T1000 (cell line): ENCODE measurements at places on chromosomes 3 and 15.

GRCh38 chr15:76359152-76359551, 22.6 kb downstream of the ISL2 start:
- no peak for DNase-seq

DNA sequence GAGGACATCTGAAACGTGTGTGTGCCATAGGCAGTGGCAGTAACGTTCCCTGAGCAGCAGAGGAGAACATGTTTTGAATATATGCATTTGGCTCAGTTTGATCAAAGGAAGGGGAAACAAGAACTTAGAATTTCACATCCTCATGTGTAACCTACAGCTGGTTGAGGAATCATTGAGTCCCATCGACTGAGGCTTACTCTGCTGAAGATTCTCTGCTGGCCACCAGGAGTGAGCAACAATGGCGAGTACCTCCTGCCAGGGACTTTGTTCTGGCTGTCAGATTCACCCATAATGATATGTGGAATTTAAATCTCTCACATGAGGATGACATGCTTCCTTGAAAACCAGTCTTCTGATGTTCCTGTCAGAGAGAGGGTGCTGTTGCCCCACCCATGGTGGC, 21.3 kb downstream of the GORASP1 start:
- DNase-seq = no peak

DNA sequence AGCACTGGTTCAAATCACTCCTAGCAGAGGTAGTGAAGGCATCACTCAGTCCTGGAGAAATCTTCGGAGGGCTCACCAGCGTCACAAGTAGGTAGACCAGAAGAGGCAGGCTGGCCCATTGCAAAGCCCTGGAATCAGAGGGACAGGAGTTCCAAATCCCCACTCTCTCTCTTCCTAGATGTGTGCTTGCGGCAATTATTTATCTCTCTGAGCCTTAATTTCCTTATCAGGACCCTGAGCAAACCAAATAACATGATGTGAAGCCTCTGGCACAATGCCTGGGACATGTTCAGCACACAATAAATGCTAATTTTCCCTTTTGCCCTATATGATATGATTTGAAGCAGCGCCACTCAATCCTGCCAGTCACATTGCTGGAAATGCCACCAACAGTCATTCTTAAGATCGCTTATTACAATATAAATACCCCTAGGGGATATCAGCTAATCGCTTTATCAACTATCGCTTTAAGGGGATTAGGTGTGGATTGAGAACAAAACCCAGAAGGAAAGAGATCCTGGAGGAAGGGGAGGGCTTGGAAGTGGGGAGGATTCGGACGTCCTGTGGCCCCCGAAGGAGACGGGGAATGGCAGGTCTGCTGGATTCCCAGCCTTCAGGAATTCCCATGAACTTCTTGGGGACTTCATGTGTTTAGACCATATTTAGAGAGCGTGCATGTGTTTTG, 59.5 kb upstream of the TSEN2 start:
- DNase-seq = no peak

GRCh38 chr15:70262591-70263274, 165.0 kb upstream of the TLE3 start:
- DNase-seq = no peak

GRCh38 chr3:128497305-128498126, 4.5 kb upstream of the GATA2 start:
- DNase-seq = peak; percentile 57

- DNase-seq = no peak
These were observed 11.3 kb upstream of the DLG1 start for GRCh38 chr3:197309528-197310361.

- DNase-seq = no peak
These were observed 43.2 kb downstream of the RIOX2 start for GRCh38 chr3:97928986-97929385.

DNA sequence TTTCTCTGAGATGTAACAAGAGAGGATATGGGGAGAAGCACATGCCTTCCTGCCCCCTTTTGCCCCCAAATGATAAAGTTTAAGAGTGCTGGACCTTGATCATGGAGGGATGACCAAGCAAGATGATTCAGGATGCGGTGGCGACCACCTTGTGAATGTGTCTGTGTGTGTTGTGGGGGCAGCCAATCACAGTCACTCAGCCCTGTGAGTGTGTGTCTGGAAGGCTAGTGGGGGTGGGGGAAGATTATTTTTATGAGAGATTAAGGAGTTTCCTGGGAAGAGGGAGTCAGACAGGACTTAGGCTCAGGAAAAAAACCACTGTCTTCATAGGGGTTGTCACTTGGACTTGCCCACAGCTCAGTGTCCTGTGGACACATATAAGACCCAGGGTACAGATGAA, 57.8 kb upstream of the KY start:
- DNase-seq = peak; percentile 38

DNA sequence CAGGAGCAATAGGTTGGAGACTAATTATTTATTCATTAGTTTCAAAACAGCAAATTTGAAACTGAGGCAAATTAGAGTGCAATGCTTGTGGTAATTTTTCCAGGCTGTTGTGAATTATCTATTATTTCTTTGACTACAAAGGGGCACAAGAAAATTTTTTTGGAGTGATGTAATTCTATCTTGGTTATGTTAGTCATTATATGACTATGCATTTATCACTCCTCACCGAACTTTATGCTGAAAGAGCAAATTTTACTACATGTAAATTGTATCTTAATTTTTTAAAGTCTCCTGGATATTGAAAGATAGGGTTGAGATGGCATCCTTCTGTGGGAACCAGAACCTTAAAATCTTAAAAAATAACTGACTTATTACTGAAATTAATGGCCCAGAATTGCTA, 320.0 kb upstream of the ROBO1 start:
- no peak for DNase-seq

DNA sequence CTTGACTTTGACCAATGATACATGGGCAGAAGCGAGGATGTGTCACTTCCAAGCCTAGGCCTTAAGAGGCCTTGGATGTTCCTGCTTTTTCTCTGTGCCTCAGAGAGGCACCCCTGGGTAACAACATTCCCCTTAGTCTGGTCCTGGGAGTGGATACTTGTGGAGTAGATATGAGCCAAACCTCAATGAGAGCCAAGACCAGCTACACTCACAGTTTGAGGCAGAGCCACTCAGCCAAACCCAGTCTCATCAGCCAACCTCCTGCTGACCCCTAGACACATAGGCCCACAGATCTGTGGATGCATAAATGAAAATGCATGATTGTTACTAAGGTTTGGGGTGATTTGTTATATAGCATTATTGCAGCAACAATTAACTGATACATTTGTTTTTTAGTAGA, 114.2 kb downstream of the ZNF621 start:
- DNase-seq = no peak

- no peak for DNase-seq
These were observed 269.5 kb upstream of the LRRC3B start for GRCh38 chr3:26353097-26353496.

DNA sequence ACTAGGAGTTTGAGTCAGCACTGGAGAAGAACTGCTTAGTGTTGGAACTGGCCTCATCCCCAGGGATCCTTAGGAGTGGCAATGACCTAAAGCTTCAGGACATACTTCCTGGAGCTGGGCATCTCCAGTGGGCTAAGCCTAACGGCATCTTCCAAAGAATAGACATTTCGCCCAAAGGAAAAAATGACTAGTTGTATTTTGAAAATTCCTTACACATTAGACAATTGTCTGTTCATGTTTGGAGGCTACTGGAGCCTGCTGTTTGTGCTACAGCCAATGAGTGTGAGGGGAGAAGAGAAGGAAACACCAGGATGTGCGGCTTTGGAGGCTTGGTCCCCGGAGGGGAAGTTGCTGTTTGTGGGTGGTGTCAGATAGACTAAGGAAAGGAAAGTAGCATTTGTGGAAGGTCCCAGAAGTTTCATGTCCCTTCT, 77.6 kb downstream of the POLR2M start:
- DNase-seq = peak; percentile 77

DNA sequence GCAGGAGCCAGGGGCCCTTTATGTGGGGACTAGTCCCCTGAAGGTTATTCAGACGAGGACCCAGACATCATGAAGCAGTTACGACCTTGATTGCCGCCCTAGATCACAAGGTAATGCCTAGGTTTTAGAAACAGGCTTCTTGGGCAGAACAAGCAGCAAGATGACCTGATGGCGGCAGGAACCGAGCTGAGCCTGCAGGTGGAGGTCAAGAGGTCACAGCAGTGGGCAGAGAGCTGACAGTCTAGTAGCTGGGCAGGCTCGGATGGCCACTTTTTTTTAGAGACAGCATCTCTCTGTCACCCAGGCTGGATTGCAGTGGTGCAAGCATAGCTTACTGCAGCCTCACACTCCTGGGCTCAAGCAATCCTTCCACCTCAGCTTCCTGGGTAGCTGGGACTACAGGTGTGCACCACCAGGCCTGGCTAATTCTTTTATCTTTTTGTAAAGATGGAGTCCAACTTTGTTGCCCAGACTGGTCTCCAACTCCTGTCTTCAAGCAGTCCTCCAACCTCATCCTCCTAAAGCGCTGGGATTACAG, 83.5 kb upstream of the ABHD17C start:
- DNase-seq = no peak

GRCh38 chr3:168383573-168383972, 287.8 kb upstream of the GOLIM4 start:
- DNase-seq = no peak

- DNase-seq = no peak
These were observed 14.5 kb upstream of the CHST14 start for GRCh38 chr15:40456299-40456712.

- DNase-seq = no peak
These were observed 165.4 kb downstream of the CFAP20DC start for GRCh38 chr3:58884453-58884852.

DNA sequence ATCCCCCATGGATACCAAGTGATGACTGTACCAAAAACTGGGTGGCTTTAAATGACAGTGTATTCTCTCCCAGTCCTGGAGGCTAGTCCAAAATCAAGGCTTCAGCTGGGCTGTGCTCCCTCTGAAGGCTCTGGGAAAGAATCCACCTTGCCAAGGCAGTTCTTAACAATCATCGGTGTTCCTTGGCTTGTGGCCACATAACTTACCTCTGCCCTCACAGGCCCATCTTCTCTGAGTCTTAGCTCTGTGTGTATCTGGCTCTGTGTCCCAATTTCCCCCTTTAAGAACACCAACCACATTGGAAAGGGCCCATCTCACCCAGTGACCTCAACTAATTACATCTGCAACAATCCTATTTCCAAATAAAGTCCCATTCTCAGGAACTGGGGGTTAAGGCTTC, 503.0 kb upstream of the PROK2 start:
- DNase-seq = no peak

GRCh38 chr15:58476525-58477162, 44.9 kb downstream of the LIPC start:
- no peak for DNase-seq

GRCh38 chr3:186108106-186108940, 566 bp downstream of the ETV5 start:
- peak; percentile 60 for DNase-seq

- no peak for DNase-seq
These were observed 2.5 kb upstream of the TFDP2 start for GRCh38 chr3:142151828-142152227.

DNA sequence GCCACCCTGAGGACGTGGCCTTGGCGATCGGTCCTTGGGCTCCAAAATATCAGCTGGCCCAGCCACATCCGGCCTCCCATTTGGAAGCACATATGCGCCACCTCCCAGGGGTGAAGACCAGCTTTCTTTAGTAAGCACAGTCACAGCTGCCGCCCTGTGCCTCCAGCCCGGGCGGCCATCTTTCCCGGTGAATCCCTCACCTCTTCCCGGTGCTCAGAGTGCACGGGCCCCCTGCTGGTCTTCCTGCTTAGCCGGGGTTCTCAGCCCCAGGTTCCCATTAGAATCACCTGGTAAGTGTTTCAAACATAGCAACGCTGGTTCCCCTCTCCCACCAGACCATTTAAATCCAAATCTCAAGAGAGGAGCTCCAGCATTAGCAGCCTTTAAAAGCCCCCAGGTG, 232.2 kb downstream of the VPS13C start:
- DNase-seq = no peak

DNA sequence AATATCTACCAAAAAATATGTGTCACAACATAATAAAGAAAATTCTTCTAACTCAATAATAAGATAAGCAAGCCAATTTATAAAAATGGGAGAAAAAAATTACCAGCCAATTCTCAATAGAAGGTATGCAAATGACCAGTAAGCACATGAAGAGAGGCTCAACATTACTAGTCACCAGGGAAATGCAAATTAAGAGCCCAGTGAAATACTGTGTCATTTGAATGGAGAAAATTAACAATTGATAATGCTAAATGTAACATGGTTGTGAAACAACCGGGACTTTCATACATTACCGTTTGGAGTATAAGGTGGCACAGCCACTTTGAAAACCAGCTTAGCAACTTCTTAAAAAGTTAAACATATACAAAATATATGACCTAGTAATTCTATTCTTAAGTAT, 460.7 kb downstream of the IGSF11 start:
- no peak for DNase-seq

- no peak for DNase-seq
These were observed 89.7 kb upstream of the CMC1 start for GRCh38 chr3:28151608-28152228.

GRCh38 chr3:100338911-100339310, 4.4 kb downstream of the NIT2 start:
- no peak for DNase-seq

DNA sequence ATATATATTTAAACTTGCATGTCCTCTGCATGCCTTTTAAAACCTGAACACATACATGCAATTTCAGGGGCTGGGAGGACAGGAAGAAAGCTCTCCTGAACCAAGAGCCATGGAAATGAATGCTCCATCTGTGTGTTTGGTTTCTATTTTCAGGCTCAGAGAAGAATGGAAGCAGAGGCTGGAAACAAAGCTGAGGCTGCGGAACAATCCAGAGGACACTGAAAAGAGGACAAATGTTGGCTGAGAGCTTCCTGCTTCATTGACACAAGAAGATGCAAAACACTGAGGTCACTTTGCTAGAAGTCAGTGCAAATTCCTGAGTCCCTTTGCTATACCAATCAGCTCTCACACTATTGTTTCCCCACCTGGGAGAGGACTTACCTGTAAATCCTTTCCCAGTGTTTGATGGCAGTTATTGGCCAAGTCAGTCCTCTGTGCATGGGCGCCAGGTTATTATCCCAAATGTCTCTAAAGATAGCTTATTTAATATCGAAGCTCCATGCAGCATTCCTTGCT, 12.7 kb downstream of the FAM240A start:
- DNase-seq = no peak

GRCh38 chr3:155386919-155387318, 93.4 kb upstream of the STRIT1 start:
- no peak for DNase-seq

DNA sequence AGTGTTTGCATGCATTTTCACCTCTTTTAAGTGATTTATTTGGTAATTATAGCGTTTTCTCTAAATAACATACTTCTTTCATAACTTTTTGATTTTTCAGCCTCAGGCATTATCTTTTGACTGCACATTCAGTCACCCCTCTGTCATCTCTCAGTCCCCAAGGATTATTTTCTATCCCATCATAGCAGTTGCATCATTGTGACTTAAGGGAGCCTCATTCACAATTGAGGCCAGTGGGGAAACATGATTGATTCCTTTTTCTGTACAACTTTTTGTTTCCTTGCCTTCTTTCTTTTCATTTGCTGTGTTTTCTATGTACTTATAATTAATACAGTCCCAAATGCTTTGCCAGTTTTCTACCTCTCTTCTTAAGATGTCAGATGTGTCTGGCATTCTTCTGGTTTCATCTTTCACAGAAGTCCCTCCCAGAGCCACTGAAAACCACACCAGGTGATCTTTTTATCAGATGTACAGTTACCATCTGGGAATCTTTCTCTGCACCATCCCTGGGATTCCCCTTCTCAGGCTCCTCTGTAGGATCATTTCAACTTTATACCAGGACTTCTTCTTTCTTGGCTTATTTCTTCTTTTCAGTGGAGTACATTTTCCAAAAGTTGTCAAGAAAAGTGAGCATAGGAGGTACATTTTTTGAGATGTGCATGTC, 151.4 kb downstream of the RAP2B start:
- DNase-seq = no peak

GRCh38 chr3:194961571-194961970, 275.9 kb downstream of the FAM43A start:
- DNase-seq = no peak
